Islet precursor cell (in vitro differentiated cells): ENCODE measurements at places on chromosomes 3 and 15.

GRCh38 chr15:94414916-94415315 lies 183.6 kb downstream of the MCTP2 start:
- DNase-seq = peak; percentile 55

DNA sequence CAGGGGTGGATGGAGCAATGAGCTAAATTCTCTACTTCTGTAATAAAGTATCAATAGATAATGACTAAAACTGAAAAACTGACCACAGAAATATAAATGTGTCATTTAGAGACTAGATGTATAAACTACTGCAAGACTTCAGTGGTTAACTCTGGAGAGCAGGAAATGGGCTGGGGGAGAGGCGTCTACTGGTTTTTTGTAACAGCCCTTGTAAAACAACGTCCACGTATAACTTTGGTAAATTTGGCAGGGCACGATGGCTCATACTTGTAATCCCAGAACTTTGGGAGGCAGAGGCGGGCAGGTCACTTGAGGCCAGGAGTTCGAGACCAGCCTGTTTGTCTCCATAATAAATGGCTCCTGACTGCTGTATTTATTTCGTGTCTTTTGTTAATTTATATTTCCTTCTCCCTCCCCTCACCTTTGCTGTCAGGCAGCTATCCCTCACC lies 12.5 kb downstream of the RAB27A start:
- no peak for DNase-seq

DNA sequence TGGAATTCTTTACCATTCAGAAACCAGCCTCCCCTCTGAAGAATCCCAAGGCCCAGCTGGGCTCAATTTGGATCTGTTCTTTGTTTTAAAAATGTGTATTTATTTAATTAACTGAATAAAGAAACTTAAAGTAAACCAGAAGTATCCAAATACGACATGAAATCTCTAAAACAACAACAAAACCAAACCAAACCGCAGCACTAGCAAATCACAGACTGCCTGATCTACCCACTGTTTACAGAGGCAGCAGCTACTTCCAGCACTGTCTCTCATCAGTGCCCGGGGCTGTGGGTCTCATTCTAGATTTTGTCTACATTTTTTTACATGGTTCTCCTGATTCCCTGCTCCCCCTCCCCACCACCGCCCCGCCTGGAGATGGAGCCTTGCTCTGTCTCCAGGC lies 2.3 kb downstream of the FLNB start:
- no peak for DNase-seq

DNA sequence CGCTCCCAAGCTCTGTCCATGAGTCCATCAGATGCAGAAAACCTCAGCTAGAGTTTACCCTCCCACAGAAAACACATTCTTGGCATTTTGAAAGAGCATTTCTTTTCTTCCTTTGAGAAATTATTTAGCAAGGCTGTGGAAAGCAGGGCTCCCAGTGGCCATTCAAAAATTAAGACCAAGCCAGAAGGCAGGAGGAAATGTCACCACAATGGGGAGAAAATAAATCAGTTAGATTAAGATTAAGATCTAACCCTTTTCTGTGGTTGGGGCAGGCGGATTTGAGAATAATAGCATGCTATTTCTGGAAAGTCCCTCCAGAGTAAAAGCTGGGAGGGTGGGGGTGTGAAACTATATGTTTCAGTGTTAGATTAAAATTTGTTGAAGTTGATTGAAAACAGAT lies 20.2 kb downstream of the LRIG1 start:
- DNase-seq = no peak
